ENCODE measurements at places on chromosomes 4 and X. TPM values are rescaled to one million over a fixed set of nuclear protein-coding genes. Genes with fewer than 3 reads are reported as not detected.

DNA sequence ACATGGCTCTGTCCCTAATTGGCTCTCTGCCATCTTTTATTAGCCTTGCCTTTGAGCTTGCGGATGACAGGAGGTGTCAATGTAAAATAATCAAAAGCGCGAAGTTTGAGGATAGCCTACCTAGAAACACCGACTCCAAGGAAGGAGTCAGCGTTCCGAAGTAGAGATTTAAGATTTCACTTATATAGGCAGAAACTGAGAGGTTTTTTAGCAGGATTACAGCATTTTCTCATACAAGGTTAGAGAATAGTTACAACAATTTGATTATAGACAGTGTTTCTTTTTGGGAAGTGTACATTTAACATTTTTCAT, 499 bp upstream of the NFXL1 start:
- DNase-seq: no peak

The BCORL1 gene
- 22.5 TPM for polyA plus RNA-seq

DNA sequence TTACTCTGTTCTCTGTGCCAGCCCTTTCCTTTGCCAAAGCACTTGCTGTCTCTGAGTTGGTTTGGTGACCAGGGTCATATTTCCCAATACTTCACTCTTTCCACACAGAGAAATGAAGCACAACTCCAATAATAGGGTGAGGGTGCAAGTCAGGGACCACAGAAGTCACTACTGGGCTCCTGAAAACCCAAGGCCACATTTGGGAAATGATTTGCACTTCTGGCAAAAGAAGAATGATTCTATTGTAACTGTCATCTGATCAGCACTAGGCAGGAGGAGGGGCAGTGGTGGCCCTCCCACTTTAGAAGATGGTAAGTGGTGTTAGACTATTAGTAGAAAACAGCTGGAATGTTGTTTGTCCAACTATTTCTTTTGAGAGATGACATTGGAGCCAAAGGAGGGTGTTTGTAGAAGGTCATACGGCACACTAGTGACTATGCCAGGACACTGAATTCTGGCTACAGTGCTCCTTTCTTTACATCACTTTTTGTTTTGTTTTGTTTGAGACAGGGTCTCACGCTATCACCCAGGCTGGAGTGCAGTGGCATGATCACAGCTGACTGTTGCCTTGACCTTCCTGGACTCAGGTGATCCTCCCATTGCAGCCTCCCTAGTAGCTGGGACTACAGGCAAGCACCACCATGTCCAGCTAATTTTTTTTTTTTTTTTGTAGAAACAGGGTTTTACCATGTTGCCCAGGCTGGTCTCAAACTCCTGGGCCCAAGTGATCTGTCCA, 10.8 kb upstream of the HADH start:
- no peak for DNase-seq

DNA sequence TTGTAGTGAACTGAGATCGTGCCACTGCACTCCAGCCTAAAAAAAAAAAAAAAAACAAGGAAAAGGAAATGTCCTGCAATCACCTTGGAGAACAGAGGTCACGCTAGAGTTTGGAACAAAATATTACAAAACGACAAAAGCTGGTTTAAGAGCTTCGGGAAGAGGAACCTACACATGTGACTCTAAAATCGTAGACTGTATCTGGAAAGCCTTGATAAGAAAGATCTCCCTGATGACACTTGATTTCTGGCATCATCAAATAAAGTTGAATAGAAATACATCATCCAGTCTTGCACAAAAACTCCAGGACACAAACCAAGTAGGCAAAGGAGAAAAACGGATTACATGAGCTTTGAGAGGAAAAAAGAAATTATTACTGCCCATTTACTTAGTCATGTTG, 31.1 kb upstream of the DOCK11 start:
- no peak for DNase-seq

DNA sequence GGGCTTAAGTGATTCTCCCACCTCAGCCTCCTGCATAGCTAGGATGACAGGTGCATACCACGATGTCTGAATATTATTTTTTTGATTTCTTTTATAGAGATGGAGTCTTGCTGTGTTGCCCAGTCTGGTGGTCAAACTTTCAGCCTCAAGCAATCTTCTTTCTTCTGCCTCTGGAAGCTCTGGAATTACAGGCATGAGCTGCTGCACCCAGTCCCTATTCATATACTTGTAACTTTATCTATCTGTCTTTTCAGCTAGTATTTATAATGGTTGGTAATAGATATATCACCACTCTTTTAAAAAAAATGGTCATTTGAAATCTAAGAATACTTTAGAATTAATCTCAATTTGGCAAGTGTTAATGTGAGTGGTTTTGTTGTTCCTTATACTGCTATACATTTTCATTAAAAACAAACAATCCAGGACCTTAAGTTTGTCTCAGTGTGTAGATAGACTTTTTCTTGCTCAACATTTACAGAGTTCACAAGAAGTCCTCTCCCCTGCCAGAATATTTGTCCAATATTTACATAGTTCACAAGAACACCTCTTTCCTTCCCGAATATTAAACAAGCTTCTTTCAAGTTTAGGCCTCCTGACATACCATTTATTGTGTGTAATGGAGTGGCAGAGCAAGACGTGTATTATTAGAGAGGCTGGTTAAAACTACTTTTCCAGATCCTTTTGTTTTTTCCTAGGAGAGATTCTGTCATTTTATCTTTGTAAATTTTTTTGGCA, 1197.4 kb upstream of the ADGRL3 start:
- no peak for DNase-seq

The TXLNG gene
- 5.4 TPM for polyA plus RNA-seq

DNA sequence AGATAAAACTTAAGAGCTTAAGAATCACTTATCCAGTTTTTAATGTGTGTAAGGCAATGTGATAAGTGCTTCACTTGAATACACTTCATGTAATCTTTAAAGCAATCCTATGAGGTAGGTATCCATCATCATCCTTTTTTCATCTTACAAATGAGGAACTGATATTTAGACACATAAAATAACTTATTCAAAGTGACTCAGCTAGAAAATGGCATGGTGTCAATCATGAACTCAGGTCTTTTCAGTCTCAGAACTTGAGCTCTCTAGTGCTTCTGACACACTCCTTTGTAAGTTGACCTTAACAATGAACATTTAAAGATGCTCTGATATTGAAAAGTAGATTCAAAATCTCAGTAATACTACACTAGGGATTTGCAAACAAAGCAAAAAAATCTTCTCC, 224.8 kb upstream of the TEX13C start:
- no peak for DNase-seq

DNA sequence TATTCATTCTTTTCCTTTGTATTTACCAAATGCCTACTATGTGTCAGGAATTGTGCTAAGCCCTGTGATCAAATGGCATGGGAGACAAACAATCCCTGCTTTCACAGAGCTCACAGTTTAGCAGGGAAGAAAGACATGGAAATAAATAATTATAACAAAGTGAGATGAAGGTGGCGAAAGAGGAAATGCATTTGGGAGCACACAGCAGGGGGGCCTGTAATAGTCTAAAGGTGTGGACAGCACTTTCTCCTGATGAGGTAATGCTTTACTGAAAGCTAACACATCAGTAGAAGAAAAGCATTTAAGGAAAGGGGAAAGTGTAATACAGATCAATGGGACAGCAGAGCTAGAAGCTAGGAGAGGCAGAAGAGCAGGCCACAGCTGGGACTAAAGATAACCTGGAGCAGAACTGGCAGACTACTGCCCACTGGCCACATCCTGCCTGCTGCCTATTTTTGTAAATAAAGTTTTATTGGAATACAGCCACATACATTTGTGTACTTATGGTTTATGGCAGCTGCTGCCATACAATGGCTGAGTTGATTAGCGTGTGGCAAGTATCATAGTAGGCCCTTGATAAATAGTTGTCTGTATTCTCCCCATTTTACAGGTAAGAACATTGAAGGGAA, 67.1 kb upstream of the TAPT1 start:
- DNase-seq: no peak

The PAGE5 gene
- not detected for polyA plus RNA-seq

- DNase-seq: no peak
Measured at GRCh38 chr4:29375716-29376115, 1344.5 kb upstream of the PCDH7 start.

The SHROOM3 gene
- 25.5 TPM for polyA plus RNA-seq

DNA sequence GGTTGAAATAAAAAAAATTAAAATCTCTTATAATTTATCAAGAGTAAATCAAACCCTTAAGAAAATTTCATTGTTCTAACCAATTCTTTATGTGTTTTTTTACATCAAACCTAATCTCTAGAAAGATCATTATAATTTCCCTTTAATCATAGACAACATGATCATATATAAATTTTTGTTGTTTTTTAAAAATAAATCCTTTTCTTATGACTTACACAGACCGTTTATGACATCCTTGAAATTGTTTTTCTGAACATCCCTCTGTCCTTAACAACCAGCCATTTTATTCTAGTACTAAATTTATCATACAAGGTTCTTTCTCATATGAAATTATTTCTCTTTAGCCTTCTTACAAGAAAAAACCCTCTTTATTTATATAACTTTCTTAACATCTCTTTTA, 62.7 kb upstream of the GABRE start:
- no peak for DNase-seq

The SLC6A8 gene
- 43.5 TPM for polyA plus RNA-seq

- no peak for DNase-seq
Measured at GRCh38 chr4:57023104-57023503, 44.4 kb downstream of the POLR2B start.

The TMPRSS11A gene
- polyA plus RNA-seq: 0.01 TPM

The SMIM10L2A gene
- 0.92 TPM for polyA plus RNA-seq

GRCh38 chr4:171430495-171430894, 382.7 kb upstream of the GALNTL6 start:
- DNase-seq: no peak

- DNase-seq: no peak
Measured at GRCh38 chr4:115711575-115711974, 598.2 kb upstream of the NDST4 start.

- no peak for DNase-seq
Measured at GRCh38 chrX:78653118-78653822, 5.9 kb downstream of the RTL3 start.

DNA sequence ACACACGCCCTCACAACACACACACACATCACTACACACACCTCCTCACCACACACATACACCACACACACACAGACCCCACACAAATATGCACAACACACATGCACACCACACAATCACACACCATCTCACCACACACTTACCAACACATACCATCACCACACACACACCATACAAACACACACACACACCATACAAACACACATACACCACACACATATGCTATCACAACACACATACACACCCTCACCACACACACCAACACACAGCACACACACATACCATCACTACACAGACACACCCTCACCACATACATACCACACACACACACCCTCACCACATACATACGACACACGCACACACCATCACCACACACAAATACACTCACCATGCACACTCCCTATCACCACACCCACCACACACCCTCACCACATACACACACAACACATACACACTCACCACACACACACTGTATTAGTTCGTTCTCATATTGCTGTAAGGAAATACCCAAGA, 107.0 kb downstream of the DCTD start:
- no peak for DNase-seq

The TMEM271 gene
- polyA plus RNA-seq: not detected

The TRIM2 gene
- 21.5 TPM for polyA plus RNA-seq

DNA sequence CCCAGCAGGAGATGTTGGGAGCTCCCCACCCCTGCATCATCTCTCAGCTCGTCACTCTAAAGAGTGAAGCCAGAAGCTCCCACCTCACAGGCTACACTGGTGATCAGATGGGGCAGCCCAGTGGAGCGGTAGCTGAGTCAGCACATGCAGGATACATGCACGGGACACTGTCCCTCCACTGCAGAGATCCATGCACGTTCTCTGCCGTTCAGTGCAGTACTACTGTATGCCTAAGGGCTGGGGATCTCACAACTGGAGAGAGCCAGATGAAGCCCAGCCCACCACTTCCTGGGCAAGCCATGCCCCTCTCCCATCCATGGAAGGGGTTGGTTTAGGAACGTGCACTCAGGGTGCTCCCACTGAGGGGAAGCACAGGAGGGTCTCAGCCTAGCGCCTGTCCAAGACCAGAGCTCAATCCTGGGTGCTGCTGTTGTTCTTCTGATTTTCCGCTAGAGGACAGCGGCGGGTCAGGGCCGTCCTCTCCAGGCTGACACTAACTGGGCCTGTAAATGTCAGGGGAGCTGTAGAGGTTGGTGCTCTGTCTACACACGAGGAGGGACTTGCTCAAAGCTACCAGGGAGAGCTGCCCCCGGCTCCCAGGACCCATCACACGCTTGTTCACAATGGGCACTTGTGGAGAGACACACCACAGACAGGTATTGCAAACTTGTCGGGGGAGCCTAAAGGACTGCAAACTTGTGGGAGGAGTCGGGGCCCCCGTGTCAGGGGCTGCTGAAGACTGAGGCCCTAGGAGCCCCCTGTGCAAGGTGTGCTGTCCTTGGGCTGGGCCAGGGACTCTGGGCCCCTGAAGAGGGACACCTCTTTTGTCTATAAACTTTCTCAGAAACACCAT, 18.2 kb upstream of the ABLIM2 start:
- peak; percentile 65 for DNase-seq

The GAGE13 gene
- not detected for polyA plus RNA-seq

The SPCS3 gene
- polyA plus RNA-seq: 12.5 TPM

DNA sequence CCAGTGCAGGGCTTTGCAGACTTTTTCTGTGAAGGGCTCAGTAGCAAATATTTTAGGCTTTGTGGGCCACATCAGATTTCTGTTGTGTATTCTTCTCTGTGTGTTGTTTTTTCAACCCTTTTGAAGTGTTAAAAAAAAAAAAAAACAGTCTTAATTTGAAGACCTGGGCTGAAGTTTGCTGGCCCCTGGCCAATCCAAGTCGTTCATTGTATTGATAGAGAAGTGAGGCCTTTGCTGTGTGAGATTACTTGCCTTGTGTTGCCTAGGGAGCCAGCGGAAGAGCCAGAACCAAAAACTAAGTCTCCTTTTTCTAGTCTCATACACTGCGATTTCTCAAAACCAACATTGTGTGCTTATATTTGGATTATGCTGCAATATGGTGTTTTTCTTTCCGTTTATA, 46.9 kb downstream of the MTM1 start:
- DNase-seq: no peak

The SLC26A1 gene
- 8.6 TPM for polyA plus RNA-seq

The ZRSR2 gene
- polyA plus RNA-seq: 9.4 TPM

- no peak for DNase-seq
Measured at GRCh38 chr4:160546201-160546600, 1443.3 kb downstream of the RAPGEF2 start.

Measured in small intestine (tissue), 16 donors.